ENCODE measurements at places on chromosomes 13 and 19.

DNA sequence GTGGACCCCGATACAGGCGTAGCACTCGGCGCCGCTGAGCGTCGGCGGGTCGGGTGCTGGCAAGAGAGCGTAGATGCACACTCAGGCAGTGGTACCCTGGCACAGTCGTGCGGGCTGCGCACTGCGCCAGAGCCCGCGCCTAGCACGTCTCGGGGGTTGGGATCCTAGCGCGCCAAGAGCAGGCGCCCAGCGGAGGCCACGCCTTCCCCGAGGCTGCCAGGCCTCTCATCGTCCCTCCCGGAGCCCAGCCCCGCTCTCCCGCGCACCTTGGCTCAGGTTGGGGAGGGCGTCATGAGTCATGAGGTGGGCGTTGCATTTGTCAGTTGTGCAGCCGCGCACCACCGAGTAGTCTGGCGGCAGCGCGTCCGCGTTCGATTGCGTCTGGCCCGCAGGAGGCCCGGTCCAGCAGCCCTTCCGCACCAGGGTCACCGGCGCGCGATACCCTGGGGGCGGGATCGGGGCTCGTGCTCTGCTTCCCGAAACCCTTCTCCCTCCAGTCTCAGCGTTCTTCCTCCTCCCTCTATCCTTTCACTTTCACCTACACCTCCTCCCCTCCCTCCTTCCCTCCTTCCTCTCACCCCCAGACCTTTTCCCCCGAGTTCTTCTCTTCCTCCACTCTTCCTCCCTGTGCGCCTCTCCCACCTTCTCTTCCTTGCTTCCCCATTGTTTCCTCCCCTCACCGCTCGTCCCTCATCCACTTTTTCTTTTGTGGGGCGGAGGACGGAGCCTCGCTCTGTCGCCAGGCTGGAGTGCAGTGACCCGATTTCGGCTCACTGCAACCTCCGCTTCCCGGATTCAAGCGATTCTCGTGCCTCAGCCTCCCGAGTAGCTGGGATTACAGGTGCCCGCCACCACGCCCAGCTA, 3.5 kb downstream of the LYPD5 start:
- DNase-seq, result peak; percentile 57

- DNase-seq, result peak; percentile 30
Observed at GRCh38 chr13:100645382-100645781, 29.2 kb downstream of the TMTC4 start.

- no peak for DNase-seq
Observed at GRCh38 chr19:55041627-55042343, 3.7 kb upstream of the GP6 start.

DNA sequence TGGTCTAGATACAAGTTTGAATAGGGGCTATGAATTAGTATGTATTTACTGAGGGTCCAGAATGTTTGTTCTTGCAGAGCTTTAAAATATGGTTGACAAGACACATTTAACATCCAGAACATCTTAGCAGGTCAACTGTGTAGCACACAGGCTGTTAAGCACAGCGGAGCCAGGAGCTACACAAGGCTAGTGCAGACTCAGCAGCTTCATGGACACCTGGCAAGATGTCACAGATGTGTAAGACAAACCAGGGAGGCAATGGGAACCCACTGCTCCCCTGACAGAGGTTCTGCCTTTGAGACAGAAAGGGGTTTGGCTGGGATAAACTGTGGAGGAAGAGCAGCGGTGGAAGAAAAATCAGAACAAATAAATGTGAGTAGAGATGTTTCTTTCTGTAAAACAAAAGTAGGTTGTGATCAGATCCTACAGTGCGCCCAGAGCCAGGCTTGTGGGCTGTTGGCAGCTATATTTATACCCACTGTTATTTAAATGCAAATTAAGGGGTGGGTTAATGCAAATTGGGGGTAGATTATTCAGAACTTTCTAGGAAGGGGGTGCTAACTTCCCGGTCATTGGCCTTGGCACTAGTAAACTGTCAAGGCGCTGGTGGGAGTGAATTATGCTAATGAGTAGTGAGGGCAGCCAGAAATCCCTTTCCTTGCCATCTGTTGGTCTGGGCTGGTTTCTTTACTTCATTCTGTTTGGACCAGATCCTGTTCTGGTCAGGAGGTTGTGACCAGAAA, 33.0 kb downstream of the MIPEP start:
- DNase-seq, result no peak

DNA sequence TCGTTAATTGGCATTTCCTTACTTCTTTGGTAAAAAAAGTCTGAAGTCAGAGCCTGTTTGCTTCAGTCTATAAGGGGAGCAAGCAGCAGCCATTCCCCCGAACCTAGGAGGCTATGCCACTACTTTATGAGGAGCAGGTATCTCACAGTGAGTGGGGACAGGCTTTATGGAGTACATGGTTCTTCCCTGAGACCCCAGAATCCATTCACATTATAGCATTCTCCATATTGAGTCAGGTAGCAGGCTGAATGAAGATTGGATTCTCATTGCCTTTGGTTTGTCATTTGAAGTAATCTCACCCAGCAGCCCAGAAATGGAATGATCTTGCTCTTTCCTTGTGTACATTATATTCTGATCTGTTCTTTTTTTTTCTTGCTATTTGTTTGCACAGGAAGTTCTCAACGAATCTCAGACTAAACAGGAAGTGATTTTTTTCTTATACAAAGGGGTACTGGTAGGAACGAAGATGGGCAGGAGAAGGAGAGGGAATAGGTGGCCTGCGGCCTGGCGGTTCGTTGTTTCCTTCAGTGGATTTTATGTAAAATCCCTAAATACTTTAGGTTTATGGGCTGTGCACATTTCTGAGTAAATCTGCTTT, 74.4 kb downstream of the ARHGAP35 start:
- no peak for DNase-seq

GRCh38 chr13:60426075-60426474, 29.1 kb downstream of the TDRD3 start:
- no peak for DNase-seq

DNA sequence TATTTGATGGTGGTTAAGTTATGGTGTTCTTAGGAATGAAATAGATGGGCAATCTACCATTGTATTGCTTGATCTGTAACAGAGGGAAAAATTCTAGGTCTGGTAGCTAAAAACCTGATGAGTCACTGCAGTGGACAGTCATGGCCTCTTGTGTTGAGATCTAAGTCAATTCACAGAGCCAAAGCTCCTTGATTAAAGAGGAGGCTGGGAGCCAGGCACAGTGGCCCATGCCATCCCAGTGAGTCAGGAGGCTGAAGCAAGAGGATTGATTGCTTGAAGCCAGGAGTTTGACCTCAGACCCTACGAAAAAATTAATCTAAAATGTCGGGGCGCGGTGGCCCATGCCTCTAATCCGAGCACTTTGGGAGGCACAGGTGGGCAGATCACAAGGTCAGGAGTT, 67.1 kb upstream of the KPNA3 start:
- no peak for DNase-seq

DNA sequence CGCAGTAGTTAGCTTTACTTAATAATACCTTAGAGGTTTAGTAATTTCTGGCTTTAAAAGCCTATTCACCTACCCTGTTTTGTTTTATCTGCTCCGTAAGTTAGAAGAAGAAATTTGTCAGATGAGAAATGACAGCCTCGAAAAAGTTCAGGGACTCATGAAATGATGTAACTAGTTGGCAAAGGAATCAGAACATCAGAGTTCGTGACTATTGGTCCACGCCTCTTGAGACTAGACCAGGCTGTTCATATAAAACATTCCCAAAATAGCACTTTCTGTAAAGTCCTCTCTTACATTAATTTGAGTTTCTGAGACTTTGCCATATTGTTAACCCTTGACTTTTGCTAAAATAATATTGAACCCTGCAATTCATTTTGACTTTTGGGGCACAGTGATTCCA, 92.0 kb downstream of the HS6ST3 start:
- DNase-seq, result no peak

DNA sequence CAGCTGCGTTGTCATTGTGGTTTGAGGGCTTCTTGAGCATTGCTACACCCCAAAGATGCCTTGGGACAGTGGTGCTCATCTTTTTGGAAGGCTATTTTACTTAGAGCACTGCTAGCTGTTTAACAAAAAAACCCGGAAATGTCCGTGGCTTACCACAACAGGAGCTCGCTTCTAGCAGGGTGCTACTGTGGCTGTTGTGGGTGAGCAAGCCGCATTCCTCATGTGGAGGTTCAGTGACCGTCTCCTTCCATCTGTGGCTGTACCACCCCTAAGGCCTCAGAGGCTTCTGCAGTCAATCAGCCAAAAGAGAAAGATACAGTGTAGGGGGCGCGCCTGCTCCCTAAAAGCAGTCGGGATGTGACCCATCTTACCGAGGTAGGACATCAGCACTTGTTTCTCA, 1004.2 kb downstream of the UQCRFS1 start:
- no peak for DNase-seq

GRCh38 chr13:41312176-41312500, 1.1 kb downstream of the NAA16 start:
- DNase-seq, result no peak

DNA sequence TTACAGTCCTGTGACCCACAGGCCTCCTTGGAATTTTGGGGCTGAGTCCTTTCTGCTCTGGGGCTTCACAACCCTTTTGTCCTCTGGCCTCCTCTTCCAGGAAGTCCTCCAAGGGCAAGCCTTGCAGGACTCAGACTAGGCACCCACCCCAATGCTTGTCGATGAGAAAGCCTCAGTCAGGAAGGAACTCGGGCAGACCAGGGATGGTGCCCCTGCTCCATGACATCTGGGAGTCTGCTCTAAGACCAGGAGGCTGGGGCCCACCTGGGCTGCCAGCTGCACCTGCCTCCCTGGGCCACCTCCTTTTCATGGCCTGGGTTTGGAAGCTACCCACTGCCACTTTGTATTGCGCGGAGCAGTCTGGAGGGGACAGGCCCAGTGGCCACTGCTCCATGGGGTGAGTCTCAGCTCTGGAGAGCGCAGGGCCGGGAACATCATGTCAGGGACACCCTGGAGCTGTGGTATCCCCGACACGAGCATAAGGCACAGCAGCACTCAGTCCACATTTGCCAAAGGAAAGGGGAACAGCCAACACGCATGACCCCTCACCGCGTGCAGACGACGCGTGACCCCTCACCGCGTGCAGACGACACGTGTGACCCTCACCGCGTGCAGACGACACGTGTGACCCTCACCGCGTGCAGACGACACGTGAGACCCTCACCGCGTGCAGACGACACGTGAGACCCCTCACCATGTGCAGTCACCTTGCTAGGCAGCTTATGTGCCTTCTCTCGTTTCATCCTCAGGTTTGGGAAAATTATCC, 10.8 kb downstream of the C2CD4C start:
- DNase-seq, result no peak

DNA sequence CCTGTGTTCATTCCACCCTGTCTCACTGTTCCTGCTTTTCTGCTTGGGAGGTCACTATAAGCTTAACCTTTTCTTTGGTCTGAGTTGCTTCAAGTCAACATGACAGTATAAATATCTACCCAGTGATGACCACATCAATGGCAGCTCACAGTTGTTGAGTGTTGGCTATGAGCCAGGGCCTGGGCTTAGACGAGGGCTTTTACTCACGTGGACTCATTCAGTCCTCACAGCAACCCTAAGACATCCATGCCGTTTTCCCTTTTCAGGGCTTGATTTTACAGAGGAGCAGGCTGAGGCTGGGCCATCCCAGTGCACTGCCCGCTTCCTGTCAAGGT, 10.2 kb upstream of the CCDC97 start:
- DNase-seq, result peak; percentile 69

Data from NCI-H2029 treated with DMSO at 0.1 percent for 48 hours (cell line).